ENCODE measurements at places on chromosomes 7 and 10. TPM values are rescaled to one million over a fixed set of nuclear protein-coding genes. Genes with fewer than 3 reads are reported as not detected.

GRCh38 chr10:107058331-107058730 is 106.2 kb downstream of the SORCS1 start:
- DNase-seq: no peak

- no peak for DNase-seq
Measured at GRCh38 chr10:126315494-126316177, 72.6 kb downstream of the ADAM12 start.

- DNase-seq: no peak
Measured at GRCh38 chr10:89889606-89890005, 188.2 kb downstream of the KIF20B start.

- DNase-seq: no peak
Measured at GRCh38 chr7:75738604-75738974, at the start of gene HIP1. Gene HIP1, minus strand, starts transcription at chr7:75738941. Its CDS starts 21 bp downstream, at chr7:75738920.

The NEUROD6 gene
- total RNA-seq: not detected

The CPA1 gene
- not detected for total RNA-seq

DNA sequence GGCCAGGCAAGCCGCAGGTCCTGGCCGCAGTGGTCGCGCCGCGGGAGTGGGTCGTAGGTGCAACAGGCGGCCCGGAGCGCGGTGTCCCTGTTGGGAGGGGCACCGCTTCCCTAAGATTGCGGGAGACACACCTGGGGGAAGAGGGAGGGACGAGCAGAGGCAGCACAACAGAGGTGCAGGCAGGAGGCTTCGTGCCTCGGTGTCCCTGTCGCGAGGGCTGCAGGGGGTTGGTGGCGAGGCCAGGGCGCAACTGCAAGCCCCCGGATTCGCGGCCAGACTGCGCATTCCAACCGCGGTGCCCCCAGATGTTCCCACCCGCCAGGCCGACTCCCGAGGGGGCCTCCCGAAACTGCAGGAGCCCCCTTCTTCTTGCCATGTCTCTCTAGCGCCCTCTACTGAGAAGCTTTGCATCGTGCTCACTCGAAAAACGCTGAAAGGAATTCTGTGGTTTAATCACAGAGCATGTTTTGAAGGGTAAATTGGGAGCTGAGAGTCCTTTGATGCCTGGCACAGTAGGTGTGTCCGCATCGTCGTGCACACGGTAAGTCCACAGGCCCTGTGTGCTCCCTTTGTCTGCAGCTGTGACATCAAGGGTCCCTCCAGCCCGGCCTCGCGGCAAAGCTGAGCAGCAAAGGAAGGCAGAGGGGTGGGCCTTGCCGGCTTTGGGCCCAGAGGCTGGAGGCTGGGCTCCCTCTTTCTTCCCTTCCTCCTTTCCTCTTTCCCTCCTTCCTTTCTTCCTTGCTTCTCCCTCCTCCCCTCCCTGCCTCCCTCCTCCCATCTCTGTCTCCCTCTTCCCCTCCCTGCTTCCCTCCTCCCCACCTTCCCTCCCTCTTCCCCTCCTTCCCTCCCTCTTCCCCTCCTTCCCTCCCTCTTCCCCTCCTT is 6.2 kb upstream of the MBL2 start:
- no peak for DNase-seq

DNA sequence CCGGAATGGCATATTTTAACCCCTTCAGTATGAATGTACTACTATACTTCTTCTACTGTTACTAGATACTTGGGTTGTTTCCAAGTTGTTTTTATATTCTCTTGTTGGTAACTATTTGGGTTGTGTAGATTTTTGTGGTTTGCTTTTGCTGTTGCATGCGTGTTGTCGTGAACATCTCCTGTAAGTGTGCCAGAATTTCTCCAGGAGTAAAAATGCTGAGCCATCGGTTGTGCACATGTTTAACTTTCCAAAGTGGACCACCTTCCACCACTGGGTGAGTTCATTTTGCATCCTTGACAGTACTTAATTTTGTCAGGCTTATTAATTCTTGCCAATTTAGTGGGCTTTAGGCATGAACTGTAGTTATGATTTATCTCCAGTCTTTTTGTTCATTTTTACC is 47.9 kb downstream of the CSGALNACT2 start:
- DNase-seq: no peak

GRCh38 chr10:125980521-125981035 is 84.2 kb downstream of the FANK1 start:
- DNase-seq: no peak

- DNase-seq: peak; percentile 63
Measured at GRCh38 chr10:99913831-99914235, 95.9 kb downstream of the DNMBP start.

DNA sequence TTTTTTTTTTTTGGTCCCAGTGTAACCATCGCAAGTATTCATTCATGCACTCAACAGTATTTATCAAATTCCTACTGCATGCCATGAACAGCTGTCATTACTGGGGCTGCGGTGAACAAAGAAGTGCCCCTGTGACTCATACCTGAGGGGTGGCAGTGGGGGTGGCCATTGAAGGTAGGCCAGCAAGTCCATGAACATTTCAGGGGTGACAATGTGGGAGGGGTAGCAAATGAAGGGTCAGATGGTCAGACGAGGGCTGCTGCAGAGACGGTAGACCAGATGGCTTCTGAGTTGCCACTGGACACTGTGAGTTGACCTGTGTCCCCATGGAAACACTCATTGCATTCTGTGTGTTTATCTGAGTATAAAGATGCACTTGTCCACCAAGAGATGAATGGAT is 92.5 kb upstream of the PITRM1 start:
- DNase-seq: no peak

DNA sequence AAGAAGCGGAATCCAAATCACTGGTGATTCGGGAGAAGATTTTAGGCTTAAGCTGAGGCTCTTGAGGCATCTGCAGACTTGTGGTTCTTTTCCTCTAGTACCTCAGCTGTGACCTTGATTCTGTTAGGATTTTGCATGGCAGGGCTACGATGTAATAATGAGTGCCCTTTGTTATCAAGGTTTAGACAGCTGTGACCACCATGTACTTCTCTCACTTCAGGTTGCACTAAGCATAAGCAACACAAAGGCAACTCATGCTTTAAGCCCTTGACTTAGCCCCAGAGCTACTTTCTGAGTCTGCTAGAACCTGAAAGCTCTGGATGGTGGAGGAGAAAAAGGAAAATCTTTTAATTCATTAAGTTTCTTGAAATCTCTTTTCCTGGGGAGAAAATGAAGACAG is 1052.3 kb upstream of the PHF14 start:
- no peak for DNase-seq

DNA sequence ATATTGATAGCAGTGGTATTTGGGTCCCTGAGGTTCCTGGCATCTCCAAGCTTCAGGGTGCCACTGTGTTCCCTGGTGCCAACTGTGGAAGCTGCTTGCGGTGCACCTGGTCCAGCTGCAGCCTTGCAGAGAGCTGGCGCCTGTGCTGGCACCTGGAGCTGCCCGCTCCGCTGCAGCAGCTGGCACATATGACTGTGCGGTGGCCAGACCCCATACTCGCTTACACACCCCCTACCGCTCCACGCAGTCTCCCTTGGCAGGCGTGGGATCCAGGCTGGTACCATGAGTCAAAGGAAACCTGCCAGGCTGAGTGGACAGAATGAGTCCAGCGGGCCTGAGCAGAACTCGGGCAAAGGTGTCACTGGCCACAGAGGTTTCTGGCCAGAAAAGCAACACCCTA is 89.9 kb upstream of the JAZF1 start:
- no peak for DNase-seq

GRCh38 chr10:94180576-94180975 is 182.2 kb downstream of the NOC3L start:
- no peak for DNase-seq

The TRPV5 gene
- total RNA-seq: not detected

GRCh38 chr10:7170626-7171322 is 240.1 kb downstream of the SFMBT2 start:
- DNase-seq: no peak

GRCh38 chr7:30789334-30789711 is 18.1 kb downstream of the MINDY4 start:
- no peak for DNase-seq

DNA sequence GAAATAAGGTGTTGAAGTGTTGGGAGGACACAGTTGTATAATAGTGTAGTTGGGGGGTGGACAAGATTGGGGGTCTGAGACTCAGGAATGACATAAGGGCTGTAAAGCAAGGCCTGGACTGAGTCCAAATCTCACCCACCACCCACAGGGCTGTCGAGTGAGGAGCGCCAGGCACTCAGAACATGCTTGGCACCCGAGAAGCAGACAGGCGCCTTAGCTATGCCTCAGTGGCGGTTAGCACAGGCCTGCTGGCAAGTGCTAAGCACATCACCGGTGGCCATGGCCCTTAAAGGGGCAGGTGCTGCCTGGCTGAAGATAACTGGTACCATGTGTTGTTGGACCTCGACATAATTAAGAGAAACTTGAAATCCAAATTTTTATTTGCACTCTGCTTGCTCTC is 90.7 kb downstream of the COL13A1 start:
- DNase-seq: no peak

DNA sequence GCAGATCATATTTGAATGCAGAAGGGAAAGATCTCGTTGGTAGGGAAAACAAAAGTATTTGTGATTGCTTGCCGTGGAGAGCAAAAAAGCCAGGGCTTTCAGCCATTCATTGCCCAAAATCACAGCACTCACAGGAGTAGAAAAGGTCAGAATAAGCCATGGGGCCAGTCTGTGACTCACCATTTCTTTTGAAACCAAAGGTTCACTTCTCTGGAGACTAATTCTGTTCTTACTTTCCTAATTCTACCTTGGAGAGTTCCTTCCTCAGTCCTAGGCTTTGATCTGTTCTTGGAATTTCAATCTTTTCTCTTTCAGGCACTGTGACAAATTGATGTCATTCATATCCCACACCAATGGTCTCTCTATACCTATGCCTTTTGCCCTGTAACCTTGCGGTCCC is 54.1 kb upstream of the FAM180A start:
- no peak for DNase-seq

- DNase-seq: no peak
Measured at GRCh38 chr7:45161842-45162241, 4.3 kb downstream of the RAMP3 start.

GRCh38 chr10:21505711-21506278 is 19.7 kb downstream of the SKIDA1 start:
- DNase-seq: no peak

The PHYHIPL gene
- not detected for total RNA-seq

GRCh38 chr7:6130007-6130587 is 98.9 kb downstream of the ANKRD61 start:
- no peak for DNase-seq

GRCh38 chr10:102354451-102354850 is 41.1 kb upstream of the NFKB2 start:
- DNase-seq: no peak

The SH2D4B gene
- total RNA-seq: not detected

The TEX36 gene
- not detected for total RNA-seq

- DNase-seq: no peak
Measured at GRCh38 chr10:119849031-119849789, 23.4 kb downstream of the MCMBP start.

The GPR37 gene
- total RNA-seq: not detected

The NXPH1 gene
- not detected for total RNA-seq

DNA sequence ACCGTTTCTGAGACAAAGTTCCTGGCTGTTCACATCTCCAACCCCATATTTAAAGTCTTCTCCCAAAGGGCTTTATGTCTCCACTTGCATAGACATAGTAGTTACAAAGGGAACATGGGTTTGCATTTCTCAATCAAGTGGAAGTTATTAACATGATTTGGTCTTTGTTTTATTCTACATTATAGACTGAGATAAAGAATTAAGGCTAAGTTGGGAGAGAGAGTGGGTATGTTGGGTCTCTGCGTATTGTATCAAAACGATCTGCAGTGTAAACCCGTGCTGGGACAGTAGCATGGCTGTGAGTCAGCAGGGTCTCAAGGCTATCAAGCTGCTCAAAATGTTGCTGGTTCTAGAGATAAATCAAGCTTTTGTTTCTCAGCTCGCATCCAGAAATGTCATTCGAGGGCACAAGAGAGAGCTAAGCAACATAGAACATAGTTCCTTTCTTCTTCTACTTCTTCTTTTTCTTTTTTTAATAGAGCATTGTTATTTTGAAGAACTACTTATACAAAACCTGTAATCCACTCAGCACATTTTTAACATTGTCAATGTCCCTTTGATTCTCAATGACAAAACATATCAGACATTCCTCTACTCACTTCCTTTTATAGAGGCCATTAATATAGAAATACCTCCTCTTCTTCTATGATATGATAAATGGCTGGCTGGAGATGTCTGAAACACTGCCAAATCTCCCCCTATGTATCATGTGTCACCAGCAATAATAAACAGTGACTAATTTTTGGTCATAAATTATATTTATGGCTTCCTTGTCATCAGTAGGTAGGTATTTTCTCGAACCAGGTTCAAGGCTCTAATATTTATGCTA is 34.5 kb upstream of the RHOBTB1 start:
- DNase-seq: no peak

GRCh38 chr10:49273626-49274025 is 25.3 kb upstream of the C10orf71 start:
- no peak for DNase-seq

GRCh38 chr10:114043532-114044246 is at the start of gene ADRB1:
Gene ADRB1, plus strand, starts transcription at chr10:114043866. Its CDS starts 267 bp downstream, at chr10:114044133.
- peak; percentile 77 for DNase-seq

DNA sequence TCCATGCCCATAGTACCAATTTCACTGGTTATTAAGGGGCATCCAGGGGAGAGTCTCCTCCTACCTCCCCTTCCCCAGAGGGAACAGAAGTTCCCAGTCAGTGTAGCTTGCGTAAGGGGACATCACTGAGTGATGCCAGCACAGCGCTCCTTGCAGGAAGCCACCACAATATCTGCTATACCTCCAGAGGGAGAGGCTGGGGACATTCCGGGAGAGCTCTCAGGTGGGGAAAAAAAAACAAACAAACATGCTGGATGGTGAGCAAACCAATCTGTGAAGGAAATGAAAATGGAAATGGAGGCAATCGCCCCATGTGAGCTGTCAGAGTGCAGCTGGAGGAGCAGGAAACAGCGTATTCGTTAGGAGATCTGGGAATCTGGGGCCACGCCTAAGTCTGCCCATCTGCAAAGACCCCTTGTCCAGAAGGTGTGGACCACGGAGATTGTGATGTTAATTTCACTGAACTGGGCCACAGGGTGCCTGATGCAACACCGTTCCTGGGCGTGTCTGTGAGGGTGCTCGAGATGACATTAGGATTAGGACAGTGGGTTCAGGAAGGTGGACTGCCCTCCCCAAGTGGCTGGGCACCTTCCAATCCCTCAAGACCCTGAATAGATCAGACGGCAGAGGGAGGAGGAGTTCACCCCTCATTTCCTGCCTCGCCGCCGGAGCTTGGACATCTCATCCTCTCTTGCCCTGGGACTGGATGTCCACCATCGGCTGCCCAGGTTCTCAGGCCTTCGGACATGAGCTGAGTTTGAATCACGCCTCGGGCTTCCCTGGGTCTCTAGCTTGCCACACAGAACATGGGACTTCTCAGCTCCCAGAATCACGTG is 30.5 kb downstream of the GNA12 start:
- DNase-seq: no peak

The NME8 gene
- not detected for total RNA-seq

DNA sequence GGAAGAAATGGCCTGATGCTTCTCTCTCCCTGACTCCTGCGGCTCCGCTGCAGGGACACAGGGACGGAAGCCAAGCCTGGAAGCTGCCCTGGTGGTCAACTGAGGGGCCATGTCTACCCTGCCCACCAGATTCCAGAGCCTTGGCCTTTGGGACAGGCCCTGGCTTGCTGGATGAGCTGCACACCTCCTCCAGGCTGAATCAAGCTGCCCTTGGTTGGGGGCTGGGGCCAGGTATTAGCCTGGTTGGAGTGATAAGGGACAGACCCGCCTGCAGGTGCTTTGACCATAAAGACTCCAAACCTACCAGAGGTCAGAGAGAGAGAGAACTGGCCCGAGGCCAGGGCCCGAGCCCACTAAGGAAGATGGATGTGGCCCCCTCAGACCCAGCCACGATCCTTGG is 30.1 kb downstream of the CRHR2 start:
- DNase-seq: no peak

- DNase-seq: no peak
Measured at GRCh38 chr7:25048444-25048834, 68.5 kb upstream of the OSBPL3 start.

The GRID2IP gene
- total RNA-seq: 1.1 TPM

All from transverse colon (tissue), 4 donors.